Activated CD4-positive, alpha-beta memory T cell treated with anti-CD3 and anti-CD28 coated beads for 36 hours (primary cell): ENCODE measurements at places on chromosomes 6 and 20.
A peak's percentile ranks its signal among the peaks of the same experiment; 100 is the strongest.

GRCh38 chr6:142771162-142771561 is 173.8 kb downstream of the HIVEP2 start:
- no peak for DNase-seq

DNA sequence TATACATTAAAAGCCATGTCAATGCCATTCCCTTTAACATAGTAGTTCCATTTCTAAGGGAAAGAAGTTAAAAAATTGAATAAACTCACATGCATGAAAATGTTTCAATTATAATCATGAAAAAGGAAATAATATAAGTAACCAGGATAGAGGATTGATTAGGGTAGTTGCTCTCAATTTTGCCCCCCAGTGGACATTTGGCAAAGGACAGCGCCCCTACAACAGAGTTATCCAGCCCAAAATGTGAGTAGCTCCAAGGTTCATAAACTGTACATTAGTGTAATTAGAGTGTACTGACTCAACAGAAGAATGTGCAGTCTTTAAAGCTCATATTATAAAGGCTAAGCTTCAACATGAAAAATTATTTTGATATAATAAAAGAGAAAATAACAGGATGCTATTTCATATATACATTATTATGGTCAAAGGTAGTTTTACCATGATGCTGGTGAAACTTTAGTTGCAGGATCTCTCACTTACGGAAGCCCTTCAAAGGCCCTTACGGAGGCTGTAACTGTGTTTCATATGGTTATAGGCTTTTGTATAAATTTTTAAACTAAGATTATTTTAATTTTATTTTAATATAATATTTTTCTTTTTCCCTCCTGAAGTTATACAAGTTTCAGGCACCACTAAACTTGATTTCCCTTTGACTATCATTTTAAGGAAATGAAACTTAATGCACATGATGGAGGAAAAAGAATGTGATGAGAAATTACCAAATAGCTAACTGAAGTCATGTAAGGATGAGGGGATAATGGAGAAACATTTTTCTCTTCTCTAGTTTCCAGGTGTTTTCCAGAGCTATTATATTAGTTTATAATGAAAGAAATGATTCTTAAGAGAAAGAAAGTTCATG is 403.6 kb downstream of the PLCB1 start:
- DNase-seq = no peak

- no peak for DNase-seq
Measured at GRCh38 chr20:60334911-60335310, 376.7 kb downstream of the CDH26 start.

GRCh38 chr20:59386809-59387208 is 86.4 kb downstream of the EDN3 start:
- DNase-seq = no peak

GRCh38 chr6:5135788-5136376 is 50.7 kb downstream of the PPP1R3G start:
- peak; percentile 56 for DNase-seq

DNA sequence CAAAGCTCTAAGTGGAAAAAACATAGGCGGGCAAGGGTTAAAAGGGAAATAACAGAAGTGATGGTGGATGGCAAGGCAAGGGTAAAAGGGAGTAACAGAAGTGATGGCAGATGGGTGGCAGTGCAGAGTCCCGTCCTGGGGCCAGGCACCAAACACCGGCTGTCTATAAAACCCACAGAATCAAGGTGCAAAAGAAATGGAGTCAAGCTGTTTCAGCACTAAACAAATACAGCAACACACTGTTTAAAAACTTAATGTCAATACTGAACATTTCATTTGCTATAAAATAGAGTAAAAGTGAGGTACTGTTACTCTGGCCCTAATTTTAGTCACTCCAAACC is 87.6 kb downstream of the MAN1A1 start:
- DNase-seq = no peak
